ENCODE measurements at places on chromosomes 1 and 21.

DNA sequence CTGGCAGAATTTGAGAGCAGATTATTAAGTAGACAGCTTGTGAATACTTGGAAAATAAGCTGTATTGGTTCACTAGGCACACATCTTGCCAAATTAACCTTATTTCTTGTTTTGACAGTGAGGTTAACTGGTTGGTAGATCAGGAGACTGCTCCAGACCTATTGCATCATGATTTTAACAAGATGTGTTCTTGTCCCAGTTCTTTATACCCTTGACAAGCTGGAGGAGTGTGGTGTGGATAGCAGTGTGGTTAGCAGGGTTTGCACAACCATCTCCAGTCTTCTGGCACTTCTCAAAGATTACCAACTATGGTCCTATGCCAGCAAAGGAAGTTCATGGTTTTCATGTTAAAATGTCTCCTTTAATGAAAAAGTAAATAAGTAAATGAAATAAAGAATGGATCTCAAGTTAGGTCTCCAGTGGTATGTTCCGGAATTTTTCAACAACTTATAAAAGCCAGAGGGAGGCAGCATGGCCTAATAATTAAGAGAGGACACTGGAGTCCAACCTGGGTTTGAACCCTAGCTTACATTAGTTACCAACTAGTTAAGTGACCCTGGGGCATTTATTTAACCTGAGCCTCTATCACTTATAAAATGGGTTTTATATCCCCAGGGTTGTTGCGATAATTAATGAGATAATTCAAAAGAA lies 34.1 kb downstream of the DDX20 start:
- no peak for DNase-seq

GRCh38 chr1:212959266-212960220 lies 9.2 kb downstream of the VASH2 start:
- no peak for DNase-seq

GRCh38 chr1:25443030-25443699 lies 12.5 kb downstream of the MACO1 start:
- DNase-seq = no peak

DNA sequence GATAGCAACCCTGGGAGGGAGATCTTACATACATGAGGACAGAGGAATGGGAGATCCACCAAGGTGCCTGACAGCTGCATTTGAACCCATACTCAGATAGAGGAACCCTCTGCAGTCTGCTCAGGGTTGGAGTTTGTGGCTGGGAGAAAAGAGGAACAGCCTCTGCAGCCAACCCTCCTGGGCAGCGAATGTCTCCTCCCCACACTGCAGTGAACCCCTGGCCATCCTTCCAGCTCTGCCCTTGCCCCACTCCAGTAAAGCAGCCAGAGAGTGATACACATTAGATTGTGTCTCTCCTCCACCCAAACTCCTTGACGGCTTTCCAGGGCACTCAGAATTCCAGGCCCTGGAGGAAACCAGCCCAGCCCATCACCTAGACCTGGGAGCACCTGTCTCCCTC lies 137.7 kb downstream of the RUNX1 start:
- no peak for DNase-seq

- no peak for DNase-seq
Observed at GRCh38 chr1:1562556-1563195, 12.0 kb downstream of the SSU72 start.

GRCh38 chr21:28099001-28099705 lies 893.5 kb downstream of the LTN1 start:
- no peak for DNase-seq

GRCh38 chr1:36772647-36773495 lies 261.4 kb downstream of the GRIK3 start:
- DNase-seq = no peak

DNA sequence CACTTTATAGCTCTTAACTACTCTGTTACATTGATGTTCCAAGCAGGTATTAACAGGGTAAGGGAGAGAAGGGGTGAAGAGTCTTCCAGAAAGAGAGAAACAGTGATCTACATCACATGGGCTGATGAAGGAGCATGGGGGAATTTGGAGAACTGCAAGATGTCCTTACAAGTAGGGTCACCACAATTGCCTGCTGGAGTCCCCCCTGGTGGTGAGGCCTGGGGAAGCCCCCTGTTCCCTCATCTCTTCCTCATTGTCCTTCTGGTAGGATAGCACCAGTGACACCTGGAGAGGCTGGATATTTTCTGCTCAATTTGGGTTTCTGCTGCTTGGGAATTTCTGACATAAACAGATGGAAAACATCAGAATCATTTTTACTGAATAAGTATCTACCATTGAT lies 126.6 kb downstream of the RUNX1 start:
- DNase-seq = no peak

DNA sequence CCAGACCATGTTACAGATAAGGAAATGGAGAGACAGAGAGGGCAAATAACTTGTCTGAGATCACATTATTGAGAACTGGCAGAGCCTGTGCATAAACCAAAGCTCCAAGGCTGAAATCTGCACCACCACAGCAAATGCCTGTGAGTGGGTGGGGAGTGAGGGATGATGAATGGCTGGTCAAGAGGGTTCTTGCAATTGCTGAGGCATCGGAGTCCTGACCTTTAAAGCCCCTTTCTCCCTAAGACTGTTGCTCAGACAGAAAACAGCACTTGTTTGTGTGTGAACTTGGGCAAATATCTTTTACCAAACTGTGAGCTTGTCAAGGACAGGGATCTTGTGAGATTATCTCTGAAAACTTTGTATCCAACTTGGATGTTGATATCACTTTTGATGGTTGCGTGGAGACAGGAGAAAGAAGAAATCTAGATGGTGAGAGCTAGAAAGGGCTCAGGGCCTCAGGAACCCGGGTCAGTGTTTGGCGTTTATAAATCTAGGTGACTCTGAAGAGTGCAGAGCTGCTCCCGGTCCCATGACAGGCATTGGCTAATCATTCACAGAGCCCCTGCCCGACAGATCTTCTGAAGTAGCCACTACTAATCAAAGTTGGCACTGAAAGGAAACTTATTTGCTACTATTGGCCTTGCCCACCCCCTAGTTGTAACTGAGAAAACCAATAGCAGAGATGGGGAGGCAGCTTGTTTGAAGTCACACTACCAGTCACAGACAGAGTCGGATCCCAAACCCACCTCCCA lies 122.3 kb downstream of the FOXD2 start:
- no peak for DNase-seq

- no peak for DNase-seq
Observed at GRCh38 chr1:46484783-46485490, 4.7 kb upstream of the DMBX1 start.

- DNase-seq = no peak
Observed at GRCh38 chr1:46458846-46459245, 30.8 kb upstream of the DMBX1 start.

DNA sequence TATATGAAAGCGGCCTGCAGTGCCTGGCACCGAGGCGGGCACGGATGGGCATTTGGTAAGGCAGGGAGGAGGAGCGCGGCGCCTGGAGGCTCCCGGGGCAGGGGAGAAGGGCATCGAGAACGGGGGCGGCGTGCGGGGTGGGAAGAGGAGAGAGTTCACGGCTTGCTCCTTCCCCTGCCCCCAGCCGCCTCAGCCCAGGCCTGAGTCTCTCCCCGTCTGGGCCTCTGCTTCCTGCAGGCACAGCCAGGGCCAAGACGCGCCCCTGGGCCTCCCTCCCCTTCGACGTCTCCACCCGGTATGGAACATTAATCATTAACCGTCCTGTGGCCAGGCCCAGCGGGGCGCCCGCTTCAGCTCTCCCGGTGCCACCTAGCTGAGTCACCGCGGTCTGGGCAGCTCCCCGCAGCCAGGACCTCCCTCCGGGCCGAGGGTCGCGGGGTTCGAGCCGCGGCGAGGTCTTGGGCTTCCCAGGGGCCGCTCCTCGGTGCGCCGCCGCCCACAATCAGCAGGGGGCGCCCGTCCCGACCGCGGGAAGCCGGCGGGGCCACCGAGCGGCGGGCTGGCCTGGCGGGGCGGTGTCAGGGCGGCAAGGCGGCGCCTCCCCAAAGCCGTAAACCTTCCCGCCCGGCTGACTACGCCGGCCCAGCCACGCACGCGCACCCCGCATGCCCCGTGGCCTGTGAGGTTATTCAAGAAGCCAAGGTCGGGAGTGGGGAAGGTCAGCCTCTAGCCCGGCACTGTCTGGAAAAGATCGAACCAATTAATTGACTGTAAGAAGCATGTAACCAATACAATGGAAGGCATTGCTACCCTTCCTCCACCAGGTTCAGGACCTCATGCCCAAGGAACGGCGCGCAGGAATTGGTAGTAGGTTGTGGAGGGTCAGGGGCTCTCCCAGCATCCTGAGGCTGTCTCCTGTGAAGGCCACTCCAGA lies 23.4 kb upstream of the RD3 start:
- DNase-seq = peak; percentile 33

GRCh38 chr1:205604059-205604458 lies 27.8 kb downstream of the ELK4 start:
- DNase-seq = no peak

- no peak for DNase-seq
Observed at GRCh38 chr1:77484926-77485325, 197.5 kb downstream of the ZZZ3 start.

DNA sequence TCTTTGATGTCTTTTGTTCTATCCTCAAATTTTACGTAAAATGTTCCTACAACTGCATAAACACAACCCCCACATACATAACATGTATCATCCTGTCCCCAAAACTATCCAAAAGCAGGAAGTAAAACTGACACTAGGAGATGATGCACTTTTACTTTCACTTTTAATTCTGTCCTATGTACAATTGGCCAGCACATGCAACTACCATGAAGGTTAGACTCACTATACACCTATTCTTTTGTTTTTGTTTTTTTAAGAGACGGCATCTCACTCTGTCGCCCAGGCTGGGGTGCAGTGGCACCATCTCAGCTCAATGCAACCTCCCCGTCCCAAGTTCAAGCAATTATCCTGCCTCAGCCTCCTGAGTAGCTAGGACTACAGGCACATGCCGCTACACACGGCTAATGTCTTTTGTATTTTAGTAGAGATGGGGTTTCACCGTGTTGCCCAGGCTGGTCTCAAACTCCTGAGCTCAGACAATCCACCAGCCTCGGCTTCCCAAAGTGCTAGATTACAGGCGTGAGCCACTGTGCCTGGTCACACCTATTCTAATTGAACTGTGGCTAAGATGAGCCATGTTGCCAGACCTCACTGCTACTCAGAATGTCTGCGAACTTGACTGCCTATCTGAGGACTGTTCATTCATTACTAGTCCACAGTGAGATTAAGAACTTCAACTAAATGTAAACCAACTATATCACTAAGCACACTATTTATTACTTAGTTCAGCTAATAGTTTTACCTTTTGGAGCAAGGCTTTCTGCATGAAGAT lies 48.0 kb downstream of the TOR3A start:
- DNase-seq = no peak

GRCh38 chr1:208552928-208553327 lies 308.7 kb upstream of the PLXNA2 start:
- no peak for DNase-seq

DNA sequence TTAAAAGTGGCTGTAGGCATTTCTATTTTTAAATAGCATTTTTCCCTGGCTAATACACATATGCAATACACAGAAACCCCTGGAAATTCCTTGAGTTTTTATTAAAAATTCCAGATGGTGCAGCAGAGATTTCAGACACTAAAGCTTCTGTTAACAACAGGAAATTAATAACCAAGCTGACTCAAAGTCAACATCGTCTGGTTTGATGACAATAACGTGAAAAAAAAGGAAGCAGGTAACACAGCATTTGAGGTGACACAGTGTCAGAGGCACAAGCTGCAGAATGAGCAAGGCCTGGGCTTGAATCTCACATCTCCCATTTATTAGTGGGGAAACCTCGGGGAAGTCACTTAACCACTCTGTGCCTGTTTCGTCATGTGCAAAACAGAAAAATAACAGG lies 64.6 kb upstream of the GJB5 start:
- DNase-seq = no peak

- DNase-seq = no peak
Observed at GRCh38 chr1:152444045-152444444, 30.0 kb upstream of the CRNN start.

GRCh38 chr1:100565533-100565932 lies 27.6 kb downstream of the GPR88 start:
- no peak for DNase-seq

- DNase-seq = no peak
Observed at GRCh38 chr1:33578557-33579448, 106.4 kb downstream of the ZSCAN20 start.

- DNase-seq = no peak
Observed at GRCh38 chr1:7256526-7256925, 471.3 kb downstream of the CAMTA1 start.

- no peak for DNase-seq
Observed at GRCh38 chr1:93829061-93829460, 49.9 kb downstream of the DNTTIP2 start.

GRCh38 chr21:24179110-24179509 lies 1428.2 kb downstream of the MRPL39 start:
- no peak for DNase-seq

DNA sequence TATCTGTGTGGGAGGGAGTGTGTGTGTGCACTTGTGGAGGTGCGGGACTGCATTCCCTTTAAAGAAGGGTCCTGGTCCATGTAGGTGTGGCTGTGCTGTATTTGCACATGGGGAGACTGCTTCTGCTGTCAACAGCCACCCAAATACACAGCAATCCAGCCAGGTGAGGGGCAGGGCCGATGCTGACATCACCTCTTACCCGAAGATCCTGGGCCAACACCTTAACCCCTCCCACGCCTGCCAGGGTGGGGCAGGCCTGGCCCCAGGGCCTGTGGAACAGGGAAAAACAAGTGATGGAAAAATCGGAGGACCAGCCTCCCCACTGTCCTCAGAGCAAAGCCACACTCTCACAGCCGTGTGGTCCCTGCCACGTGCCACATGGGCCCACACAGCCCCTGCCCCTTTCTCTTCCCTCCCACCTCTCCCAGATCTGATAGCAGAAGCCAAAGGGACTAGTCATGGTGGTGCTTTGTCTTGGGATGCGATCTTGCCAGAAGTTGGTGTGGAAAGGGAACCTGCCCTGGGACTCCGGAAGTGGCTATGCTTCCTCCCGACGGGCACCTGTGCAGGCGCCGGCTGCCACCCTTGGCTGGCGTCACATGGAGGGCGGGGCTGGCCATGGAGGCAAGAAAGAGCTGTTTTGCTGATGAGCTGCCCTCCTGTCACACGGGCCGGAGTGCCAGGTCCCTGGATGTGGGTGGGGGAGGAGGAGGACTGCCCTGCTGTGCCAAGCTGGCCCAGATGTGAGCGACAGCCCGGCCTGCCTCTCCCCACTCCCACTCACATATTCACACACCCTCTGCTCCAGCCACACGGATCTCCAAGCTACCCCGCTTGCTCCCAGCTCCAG lies 7.8 kb upstream of the CASZ1 start:
- DNase-seq = no peak
